ENCODE measurements at places on chromosomes 2 and 18.

DNA sequence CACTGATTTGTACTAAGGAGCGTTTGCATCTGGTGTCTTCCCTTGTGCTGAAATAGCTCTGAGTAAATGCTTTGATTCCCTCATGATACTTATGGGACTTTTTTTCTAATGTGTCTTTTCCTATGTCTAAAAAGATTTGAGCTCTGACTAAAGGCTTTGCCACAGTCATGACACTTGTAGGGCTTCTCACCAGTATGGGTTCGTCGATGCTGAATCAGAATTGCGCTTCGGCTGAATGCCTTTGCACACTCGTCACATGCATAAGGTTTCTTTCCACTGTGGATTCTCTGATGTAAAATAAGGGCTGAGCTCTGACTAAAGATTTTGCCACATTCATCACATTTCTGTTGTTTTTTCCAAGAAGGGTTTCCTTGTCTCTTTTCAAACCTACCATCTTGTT, 8.0 kb downstream of the ZNF396 start:
- no peak for DNase-seq

- DNase-seq, result no peak
Measured at GRCh38 chr2:132497591-132497990, 81.0 kb downstream of the GPR39 start.

DNA sequence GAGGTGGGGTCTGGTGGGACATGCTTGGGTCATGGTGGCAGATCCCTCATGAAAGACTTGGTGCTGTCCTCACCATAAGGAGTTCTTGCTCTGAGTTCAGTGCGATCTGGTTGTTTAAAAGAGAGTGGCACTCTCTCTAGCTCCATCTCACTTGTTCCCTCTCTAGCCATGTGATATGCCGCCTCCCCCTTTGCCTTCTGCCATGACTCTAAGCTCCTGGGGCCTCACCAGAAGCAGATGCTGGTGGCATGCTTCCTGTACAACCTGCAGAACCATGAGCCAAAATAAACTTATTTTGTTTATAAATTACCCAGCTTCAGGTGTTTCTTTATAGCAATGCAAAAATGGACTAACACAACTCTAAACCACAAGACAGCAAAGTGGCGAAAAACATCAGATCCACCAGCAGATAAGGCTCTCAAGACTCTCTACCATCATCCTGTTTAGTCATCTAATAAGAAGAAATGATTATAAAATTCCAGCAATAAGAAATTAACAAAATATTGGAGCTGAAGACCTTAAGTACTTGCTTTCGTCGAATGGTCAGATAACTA, 75.5 kb downstream of the OLA1 start:
- DNase-seq, result no peak

- no peak for DNase-seq
Measured at GRCh38 chr2:189783451-189783926, 650 bp downstream of the ORMDL1 start.

DNA sequence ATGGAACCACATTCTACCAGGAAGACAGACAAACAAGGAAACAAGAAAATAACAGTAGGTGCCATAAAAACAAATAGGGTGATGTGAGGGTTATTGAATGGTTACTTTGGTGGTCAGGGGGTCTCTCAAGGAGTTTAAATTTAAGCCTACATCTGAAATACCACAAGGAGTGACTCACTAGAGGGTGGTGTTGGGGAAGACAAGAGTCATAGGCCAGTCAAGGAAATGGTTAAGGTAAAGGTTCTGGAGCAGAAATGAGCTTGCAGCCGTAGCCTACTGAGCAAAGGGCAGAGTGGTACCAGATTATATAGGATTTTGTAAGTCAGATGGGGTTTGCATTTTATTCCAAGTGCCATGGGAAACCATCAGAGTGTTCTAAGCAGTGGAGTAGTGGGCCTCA, 135.6 kb upstream of the DAPL1 start:
- DNase-seq, result no peak

- no peak for DNase-seq
Measured at GRCh38 chr2:129728035-129728972, 251.2 kb upstream of the RAB6C start.

DNA sequence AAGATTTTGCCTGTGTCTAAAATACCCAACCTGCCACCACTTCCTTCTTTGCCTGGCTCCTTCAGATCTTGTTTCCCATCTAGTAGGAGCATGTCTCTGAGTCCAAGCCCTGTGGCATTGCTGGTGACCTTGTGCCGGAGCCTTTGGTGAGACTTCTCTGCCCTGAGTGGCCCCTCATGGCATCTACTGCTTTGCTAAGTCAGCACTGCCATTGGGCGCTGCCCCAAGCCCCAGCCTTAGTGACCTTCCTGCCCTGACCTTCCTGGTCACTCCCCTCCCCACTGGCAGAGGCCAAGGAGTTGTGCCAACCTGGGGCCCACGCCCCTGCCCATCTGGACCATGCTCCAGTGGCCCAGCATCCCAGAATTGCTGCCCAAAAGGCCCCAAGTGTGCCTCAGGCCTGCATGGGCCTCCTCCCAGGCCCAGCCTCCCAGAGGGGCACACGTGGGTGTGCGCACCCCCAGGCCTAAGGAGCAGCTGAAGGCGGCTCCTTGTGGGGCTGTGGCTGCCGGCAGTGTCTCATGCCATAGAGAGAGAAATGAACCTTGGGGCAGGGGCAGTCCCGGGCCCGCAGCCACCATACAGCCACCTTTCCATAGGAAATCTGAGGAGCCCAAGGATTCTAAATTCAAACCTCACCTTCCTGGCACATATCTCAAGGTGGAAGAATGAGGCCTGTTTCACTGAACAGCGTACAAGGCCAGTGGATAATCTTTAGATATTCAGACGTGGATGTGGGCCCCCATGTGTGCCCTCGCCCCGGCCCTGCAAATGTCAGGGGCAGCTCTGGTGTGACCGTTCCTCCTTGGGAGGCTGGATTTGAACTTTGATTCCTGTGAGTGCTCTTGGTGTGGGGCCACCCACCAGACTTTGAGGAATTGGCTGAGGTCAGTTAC, 100.2 kb upstream of the SLC66A3 start:
- no peak for DNase-seq

GRCh38 chr2:240615820-240616547, 9.3 kb upstream of the GPR35 start:
- DNase-seq, result peak; percentile 26

GRCh38 chr2:151297882-151298281, 8.4 kb upstream of the NMI start:
- peak; percentile 87 for DNase-seq

DNA sequence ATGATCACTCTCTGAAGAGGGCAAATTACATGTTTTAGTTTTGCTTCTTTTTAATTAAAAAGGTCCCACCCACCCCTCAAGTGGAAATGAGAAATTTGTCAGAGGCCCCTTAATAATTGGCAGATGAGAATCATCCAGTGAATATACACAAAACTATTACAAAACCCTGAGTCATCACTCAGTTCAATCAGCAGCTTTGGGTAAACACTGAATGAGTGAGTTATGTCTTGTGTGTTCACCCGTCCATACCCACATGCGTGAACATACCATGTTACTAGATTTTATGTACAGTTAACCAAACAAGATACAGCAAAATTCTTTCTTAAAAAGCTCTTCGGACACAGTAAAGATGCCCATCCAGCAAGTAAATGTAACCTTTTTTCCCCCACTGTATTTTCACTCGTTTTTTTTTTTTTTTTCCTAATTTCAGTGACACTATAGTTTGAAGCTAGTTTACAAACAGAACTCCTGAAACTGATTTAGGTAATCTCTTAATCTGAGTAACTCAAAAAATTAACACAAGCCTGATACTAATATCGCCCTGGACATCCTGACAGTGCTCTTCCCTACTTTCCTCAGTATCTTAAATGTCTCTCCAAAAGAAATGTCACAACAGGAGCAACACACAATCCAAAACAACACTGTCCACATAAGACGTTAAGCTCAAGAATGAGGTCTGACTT, 1.4 kb downstream of the PSME4 start:
- peak; percentile 43 for DNase-seq

DNA sequence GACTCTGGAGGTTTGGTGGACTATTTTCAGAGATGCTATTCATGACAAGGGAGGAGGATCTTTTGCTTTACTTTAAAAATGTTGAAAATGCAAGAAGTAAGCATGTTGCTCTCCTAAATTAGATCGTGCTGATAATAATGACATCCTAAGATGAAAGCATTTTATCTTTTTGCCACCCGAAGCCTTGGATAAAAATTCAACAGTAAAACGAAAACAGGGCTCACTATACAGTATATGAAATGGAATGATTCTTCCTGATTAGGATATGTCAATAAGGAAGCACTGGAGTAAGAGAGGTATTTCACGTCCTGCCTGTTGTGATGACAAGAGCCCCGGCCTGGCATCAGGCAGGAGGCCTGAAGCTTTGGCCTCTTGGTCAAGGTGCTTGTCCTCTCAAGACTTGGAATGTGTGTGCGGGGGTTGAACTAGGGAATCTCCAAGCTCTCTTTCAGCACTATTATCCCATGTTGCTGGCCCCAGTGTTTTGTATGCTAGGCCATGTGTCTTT, 306.0 kb downstream of the MTX2 start:
- DNase-seq, result no peak

DNA sequence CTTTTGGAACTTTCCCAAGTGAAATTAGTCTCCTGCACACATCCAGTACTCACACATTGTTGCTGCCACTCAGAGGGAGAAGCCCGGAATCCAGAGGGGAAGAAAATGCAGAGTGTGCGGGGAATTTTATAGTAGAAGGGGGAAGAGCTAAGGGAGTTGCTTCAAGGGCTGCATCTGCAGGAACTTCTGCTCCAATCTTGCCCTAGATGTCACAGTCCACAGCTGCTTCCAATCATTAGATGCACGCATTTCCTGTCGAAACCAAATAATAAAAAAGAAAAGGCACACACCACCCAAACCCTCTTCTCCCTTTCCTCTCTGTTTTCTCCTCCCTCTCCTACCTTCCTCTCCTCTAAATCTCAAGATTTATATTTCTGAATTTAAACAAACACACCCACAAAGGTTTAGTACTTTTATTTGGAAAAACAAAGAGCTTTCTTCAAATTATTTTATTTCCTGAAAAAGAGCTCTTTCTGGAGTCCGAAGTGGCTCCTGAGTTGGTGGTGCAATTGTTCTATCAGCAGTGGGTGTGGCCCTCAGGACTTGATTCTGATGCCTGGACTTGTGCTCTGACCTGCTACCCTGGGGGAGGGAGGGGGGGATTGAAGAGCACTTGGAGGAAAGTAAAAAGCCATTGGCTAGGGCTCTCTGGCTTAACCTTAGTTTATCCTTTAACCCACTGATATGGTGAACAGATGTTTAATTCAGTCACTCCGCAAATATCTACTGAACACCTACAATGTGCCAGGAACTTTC, 72.0 kb downstream of the KCNE4 start:
- no peak for DNase-seq

- no peak for DNase-seq
Measured at GRCh38 chr2:153433403-153433802, 45.2 kb downstream of the RPRM start.

GRCh38 chr2:144102386-144102785, 417.5 kb downstream of the ZEB2 start:
- no peak for DNase-seq

DNA sequence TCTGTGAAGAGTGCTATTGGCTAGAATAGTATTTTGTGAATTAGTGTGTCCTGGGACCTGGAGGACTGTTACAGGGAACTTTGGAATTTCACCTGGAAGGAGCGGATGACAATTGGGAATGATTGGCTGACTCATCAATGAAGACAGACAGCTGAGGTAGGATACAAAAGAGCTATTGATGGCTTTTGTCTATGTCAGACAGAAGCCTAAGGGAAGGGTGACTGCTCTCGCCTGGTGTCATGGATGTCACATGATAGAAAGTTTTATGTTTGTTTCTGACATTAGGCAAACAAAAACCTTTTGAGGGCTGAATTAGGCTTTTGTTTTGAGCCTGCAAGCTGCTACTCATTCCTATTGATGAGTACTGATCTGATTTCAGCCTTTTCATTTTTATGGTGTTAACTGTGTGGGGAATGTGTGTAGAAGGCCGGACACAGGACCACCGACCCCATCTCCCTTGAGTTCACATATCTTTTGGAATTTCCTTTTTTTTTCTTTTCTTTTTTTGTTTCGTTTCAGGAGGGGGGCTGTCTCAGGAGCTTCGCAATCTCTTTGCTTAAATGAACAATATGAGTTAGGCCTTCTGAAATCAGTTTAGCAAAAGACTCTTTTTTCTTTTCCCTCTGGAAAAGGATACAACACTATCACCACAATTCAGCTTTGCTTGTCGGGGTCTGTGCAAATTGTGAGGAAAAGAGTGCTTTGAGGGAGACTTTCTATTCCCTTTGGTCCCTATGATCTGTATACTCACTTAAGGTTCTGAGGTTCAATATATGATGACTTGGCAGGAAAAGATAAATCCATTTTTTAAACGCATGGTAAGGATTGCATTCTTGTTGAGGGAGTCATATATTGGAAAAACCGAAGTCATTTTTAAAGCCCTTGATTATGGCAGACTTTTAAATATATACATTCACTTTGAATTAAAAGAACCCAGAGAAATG, 207.9 kb upstream of the FIGN start:
- DNase-seq, result no peak

DNA sequence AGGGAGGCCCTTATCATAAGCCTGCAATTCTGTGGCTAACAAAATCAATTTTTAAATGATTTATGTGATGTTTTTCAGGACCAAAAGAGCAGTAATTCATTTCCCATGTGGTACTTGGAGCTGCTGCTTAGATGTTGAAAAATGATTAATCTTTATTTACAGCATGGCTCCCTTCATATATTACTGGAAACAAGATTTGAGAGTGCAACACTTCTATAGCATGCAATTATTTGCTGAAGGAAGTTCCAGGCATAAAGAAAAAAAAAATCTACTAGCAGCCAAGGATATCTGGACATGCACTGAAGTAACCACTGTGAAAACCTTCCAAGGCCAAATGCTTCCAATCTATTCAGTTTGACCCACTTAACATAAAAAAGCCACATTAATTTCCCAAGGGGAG, 186.3 kb downstream of the SLC8A1 start:
- DNase-seq, result no peak

DNA sequence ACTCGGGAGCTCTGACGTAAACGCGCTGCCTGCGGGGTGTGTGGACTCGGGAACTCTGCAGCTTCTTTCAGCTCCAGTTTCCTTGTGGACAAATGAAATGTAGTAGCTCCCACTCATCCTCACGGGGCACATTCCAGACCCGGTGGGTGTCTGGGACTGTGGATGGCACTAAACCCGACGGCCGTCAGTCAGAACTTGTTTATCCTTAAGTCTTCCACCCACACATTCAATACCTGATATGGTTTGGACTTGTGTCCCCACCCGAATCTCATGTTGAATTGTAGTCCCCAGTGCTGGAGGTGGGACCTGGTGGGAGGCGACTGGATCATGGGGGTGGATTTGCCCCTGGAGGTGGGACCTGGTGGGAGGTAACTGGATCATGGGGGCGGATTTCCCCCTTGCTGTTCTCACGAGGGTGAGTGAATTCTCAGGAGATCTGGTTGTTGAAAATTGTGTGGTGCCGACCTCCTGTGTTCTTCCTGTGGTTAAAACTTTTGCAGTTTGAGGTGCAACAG, 81.2 kb upstream of the SNTG2 start:
- DNase-seq, result no peak

GRCh38 chr2:70851704-70852103, 16.1 kb upstream of the CD207 start:
- DNase-seq, result peak; percentile 73
